ENCODE measurements at places on chromosomes 16 and 17.
A peak's percentile ranks its signal among the peaks of the same experiment; 100 is the strongest.

DNA sequence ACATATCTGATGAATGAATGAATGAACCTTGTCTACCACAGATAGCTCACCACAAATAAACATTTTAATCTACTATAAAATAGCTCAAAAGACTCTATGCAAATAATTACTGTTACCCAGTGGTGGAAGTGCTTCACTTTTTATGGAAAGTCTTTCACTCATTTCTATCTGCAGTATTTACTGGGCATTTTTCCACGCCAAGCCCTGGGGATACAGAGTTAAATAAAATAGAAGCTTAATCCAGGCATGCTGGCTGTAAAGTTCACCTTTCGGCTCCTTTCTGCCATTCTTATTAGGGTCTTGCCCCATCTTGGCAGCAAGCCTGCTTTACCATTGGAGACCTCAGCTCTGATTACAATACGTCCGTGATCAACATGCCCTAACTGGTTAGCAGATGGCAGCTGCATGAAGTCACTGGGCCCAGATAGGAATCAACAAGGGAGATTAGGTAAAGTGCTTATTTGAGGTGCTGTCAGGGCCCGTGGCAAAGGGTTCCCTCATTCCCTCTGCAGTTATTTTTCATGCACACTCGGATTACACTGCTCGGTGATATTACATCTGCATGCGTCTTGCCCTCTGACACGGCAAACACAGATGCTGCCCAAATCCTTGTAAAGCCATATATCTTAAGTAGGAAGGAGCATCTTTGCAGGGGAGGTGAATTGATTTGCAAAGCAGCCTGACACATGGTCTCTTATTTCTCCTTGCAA, 648.9 kb downstream of the WWOX start:
- no peak for DNase-seq

GRCh38 chr16:10497132-10498101, 83.0 kb downstream of the EMP2 start:
- DNase-seq, result no peak

DNA sequence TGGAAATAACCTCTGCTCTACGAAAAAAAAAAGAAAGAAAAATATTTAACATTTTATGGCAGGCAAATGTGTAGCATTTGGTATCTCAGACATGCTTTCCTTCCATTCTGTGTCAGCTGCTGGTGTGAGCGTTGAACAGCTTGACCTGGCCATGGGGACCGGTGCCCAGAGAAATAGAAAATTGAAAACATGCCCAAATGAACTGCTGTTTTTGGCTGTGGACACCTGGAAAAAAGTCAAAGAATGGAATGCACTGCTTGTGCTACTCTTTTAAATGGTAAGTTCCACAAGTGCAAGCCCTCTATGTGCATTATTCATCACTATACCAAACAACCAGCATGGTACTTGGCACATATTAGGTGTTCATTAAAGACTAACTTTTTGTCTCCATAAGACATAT, 127.2 kb downstream of the CDH8 start:
- DNase-seq, result no peak

DNA sequence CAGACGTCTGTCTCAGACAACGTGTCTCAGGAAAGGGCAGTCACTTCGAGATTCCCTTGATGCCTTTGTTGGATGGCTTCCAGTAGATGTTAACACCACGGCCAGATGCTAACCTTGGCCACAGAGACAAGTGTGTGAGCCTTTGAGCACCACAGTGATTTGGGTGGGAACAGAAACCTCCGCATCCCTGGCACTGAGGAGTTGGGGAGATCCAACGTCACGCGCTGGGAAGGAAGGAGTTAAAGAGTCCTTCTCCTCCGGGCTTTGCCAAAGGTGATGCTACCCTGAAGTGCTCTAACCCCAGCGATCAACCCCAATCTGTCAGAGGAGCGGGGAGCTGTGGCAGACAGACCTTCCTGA, 3.0 kb upstream of the ABR start:
- DNase-seq, result no peak

- DNase-seq, result no peak
Measured at GRCh38 chr17:30969989-30970830, 629 bp upstream of the RNF135 start.

- no peak for DNase-seq
Measured at GRCh38 chr17:56815711-56816110, 18.0 kb downstream of the C17orf67 start.

GRCh38 chr17:43399839-43400328, 1.1 kb downstream of the ARL4D start:
- DNase-seq, result peak; percentile 52

DNA sequence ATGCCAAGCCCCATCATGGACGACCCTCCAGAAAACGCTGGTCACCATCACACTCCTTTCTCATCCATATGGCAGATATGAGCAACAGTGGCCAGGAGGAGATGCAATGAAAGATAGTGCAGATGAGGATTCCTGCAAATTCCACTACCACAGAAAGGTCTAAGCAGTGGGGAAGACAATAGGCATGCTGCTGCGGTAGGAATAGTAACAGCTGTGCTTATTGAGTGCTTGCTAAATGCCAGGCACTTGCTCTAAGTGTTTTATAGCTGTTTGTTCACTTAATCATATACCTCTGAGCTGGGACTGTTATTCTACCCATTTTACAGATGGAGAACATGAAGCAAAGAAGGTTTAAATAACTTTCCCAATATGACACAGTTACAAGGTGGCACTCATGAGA, 46.6 kb upstream of the AKAP1 start:
- no peak for DNase-seq

DNA sequence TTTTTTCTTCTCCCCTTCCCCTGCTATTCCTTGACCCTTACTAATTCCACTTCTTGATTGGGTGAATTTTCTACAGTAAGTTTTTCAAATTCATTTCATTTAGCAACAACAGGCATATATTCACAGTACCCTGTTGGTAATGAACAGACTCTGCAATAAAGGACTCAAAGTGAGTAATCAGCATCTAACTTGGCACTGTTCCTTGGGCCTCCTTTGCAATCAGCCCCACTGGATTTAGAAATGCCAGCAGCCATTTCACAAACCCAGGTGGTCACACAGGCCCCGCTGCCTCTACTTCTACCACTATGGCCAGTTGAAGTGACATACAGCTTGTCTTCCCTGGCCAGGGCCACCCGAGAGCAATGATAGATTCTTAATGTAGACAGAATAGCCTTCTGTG, 113.8 kb downstream of the CYB561 start:
- no peak for DNase-seq

DNA sequence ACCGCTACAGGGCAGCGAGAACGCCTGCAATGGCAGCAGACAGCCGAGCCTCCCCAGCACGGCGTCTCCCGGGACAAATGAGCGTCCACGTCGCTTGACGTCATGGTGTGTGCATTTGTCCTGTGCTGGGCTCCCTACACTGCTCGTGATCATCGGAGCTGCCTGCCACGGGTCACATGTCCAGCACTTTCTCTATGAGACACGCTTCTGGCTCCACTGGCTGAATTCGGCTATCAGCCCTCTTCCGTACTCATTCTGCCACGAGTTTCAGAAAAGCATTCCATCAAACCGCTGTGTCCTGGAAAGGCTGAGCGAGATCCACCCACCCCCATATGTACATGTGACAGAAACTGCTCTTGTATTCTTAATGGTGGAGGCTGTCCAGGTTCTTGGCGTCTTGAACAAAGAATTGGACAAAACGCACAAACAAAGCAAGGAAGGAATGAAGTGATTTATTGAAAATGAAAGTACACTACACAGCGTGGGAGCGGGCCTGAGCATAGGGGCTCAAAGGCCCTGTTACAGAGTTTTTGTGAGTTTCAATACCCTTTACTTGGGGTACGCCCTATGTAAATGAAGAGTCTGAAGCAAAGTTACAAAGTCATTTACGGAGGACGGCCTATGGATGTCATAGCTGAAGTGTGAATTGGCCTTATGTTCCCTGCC, 28.5 kb upstream of the SHCBP1 start:
- DNase-seq, result no peak
